ENCODE measurements at places on chromosomes 6 and 20. TPM values are rescaled to one million over a fixed set of nuclear protein-coding genes. Genes with fewer than 3 reads are reported as not detected.

The ZKSCAN3 gene
- total RNA-seq: 2.4 TPM

The NFYA gene
- total RNA-seq: 7.7 TPM

The TMC2 gene
- not detected for total RNA-seq

The LINC00237 gene
- not detected for total RNA-seq

The MUC21 gene
- total RNA-seq: not detected

GRCh38 chr6:31736021-31736767, at the start of gene CLIC1:
Gene CLIC1 (minus strand): TSS chr6:31736530. CDS start chr6:31736300, 230 bp downstream.
- peak; percentile 81 for DNase-seq

GRCh38 chr6:157569543-157569942, 188.6 kb downstream of the ZDHHC14 start:
- DNase-seq: no peak

- DNase-seq: no peak
Measured at GRCh38 chr6:44898296-44898930, 429.7 kb upstream of the RUNX2 start.

- no peak for DNase-seq
Measured at GRCh38 chr6:122740091-122740490, 39.4 kb upstream of the FABP7 start.

All from left lobe of liver (tissue), 2 donors.